ENCODE measurements at places on chromosomes 6 and 20. TPM values are rescaled to one million over a fixed set of nuclear protein-coding genes. Genes with fewer than 3 reads are reported as not detected.

MTG2 gene
- polyA plus RNA-seq = 24.9 TPM

COL9A1 gene
- 3.6 TPM for polyA plus RNA-seq

MATN4 gene
- not detected for polyA plus RNA-seq

BPIFB1 gene
- polyA plus RNA-seq = not detected

RGS19 gene
- 1.8 TPM for polyA plus RNA-seq
